ENCODE measurements at places on chromosomes 1 and 21.

DNA sequence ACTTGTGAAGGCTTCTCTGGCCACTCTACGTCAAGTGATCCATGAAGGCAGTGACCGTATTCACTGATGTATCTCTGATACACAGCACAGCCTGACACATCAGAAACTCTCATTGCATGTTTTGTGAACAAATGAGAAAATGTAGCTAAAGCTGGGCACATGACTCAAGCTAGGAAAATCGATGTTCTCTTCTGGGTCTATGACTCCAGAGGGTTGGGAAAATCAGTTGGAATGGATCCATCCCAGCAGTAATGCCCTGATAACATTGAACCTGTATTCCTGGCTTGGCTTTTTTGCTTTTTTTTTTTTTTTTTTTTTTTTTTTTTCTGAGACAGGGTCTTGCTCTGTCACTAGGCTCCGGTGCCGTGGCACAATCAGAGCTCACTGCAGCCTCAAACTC lies 395.7 kb downstream of the KCNH1 start:
- DNase-seq: no peak

- DNase-seq: no peak
These were observed 577.0 kb downstream of the LMO4 start for GRCh38 chr1:87905651-87906050.

DNA sequence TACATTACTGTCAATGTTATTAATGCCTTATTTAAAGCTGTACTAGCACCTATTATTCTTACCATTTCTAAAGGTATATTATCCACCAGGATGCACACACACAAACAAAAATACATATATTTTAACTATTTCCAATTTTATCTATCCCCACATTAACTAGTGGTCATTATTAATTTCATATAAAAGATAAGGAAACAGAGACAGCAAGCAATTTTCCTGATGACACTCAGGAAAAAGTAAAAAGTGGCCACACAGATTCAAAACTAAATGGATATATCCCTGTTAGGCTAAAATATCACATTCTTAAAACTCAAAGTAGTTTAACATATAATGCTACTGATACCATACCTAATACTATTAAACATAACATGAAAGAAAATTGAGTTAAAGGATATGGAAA lies 534.1 kb downstream of the KCNT2 start:
- no peak for DNase-seq

DNA sequence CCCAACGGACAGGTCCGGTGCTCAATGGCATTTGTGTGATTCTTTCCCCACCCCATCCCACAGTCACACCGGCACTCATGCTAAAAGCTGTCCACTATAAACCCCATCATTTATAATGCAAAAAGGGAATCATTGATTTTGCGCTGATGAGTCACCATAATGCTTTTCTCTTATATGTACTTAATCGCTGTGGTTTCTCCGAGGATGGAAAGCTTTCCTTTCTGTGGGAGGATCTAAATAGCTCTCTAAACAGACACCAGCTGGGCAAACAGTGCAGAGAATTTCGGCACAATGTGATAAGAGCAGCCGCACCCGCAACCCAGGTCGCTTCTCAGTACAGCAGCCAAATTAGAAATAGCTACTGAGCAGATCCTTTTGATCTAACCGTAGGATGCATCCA lies 85.6 kb downstream of the SETD4 start:
- DNase-seq: no peak

GRCh38 chr1:152866321-152866720 lies 6.5 kb downstream of the LCE7A start:
- no peak for DNase-seq
